ENCODE measurements at places on chromosomes 3 and 15. TPM values are rescaled to one million over a fixed set of nuclear protein-coding genes. Genes with fewer than 3 reads are reported as not detected.

Gene TMCO5A
- not detected for total RNA-seq

Gene TMOD3
- 44.2 TPM for total RNA-seq

GRCh38 chr3:190502946-190503345, 10.9 kb upstream of the IL1RAP start:
- DNase-seq = no peak

DNA sequence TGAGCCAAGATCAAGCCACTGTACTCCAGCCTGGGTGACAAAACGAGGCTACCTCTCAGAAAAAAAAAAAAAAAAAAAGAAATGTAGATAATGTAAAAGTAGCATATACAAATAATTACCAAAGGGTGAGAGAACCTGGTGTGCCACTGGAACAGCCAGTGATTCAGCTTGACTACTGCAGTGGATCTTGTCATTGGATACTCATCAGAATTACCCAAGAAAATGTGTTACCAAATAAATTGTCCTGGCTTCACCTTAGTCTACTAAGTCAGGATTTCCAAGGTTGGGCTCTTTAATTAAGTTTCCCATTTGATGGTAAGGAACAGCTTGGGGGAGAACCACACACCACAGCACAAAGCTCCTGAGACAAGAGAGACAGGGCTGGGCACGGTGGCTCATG, 1.5 kb downstream of the NICN1 start:
- DNase-seq = no peak

Gene FBXL22
- total RNA-seq = 13.3 TPM

- DNase-seq = peak; percentile 52
Observed at GRCh38 chr15:66707310-66708082, 5.5 kb downstream of the SMAD6 start.

- DNase-seq = no peak
Observed at GRCh38 chr15:52765785-52766184, 24.4 kb downstream of the ONECUT1 start.

- no peak for DNase-seq
Observed at GRCh38 chr15:50059203-50059772, 59.7 kb downstream of the ATP8B4 start.

DNA sequence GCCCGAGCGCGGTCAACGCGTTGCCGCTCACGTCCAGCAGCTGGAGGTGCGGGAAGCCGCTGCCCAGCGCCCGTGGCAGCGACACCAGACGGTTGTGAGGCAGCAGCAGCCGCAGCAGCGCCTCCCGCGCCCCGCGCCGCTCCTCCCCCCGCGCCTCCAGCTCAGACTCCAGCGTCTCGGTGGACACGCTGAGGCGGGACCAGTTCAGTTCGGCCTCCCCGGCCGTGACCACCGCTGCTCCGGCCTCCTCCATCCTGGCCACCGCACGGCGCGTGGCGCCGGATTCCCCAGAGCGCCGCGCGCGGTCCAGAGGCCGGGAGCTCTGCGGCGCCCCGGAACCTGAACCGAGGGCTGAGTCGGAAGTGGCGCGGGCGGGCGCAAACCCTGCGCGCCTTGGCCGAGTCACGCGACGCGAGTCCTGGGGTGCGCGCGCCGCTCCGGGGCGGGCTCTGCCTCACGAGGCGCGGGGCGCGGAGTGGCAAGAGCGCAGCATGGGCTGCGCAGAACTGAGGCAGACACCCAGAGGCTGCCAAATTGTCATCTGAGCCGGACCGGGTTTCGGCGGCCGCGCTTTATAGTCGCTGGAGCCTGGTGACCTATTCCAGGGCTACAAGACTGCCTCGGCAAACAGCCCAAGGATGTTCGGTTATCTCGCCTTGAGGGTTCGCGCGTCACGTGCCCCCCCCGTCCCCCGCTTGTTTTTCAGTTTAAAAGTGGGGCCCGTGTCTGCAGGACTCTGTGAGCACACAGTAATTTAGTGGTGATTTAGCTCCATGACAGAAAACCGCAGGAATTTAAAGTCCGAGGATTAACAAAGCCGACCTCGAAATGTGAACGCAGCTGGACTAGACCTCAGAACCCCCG, at the start of gene LRRC58:
TSS of gene LRRC58 (minus strand) at position 364 of the 864 bp plus-strand sequence. CDS start at position 253, 111 bp downstream.
- DNase-seq = peak; percentile 88

- DNase-seq = no peak
Observed at GRCh38 chr3:40848421-40848820, 323.7 kb downstream of the ZNF621 start.

- no peak for DNase-seq
Observed at GRCh38 chr15:66180531-66181097, 72.9 kb downstream of the MEGF11 start.

DNA sequence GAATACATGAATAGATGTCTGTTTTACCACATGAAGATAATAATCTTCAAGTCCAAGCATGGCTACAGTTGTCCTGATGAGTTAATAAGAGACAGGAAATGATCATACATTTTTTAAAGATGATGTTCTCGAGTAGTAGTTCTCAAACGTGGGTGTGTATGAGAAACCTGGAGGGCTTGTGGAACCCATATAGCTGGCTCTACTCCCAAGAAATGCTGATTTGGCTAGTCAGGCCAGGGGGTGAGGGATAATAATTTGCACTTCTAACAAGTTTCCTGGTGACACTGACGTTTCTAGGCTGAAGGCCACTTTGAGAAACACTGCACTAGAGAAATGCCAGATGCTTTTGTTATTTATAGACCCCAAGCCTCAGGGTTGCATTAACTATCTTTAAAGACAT, 37.0 kb downstream of the ROPN1B start:
- no peak for DNase-seq

- no peak for DNase-seq
Observed at GRCh38 chr3:60932643-60933042, 318.6 kb downstream of the FHIT start.

DNA sequence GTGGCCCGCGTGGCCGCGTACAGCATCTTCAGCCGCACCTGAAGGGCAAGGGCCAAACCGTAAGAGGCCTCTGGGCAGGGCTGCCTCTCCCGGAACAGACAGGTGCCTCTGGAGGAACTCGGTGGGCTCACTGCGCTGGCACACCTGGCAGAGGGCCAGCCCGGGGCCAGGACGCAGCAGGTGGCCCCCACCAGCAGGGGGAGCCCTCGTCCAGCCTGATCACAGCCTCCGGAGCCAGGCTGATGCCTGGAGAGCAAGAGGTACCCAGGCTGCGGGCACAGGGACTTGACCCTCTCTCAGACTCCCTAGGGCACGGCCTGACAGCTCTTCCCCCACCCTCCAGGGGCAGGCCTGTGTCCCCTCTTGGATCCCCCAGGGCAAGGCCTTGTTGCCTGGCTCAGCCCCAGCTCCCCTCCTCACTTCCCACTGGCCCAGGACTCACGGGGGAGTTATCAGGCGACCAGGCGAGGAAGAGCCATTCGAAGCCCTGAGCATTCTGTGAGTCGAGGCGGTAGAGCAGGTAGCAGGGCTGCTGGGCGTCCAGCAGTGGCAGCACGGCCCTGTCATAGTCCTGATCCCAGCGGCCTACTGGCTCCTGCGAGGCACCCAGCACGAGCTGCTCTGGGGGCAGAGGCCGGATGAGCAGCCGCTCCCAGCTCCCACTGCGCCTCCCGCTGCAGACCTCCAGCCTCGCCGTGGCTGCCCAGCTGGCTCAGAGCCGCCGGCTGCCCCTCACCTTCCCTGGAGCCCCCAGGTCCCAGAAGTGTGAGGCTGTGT, 6.2 kb upstream of the TLR9 start:
- peak; percentile 75 for DNase-seq

DNA sequence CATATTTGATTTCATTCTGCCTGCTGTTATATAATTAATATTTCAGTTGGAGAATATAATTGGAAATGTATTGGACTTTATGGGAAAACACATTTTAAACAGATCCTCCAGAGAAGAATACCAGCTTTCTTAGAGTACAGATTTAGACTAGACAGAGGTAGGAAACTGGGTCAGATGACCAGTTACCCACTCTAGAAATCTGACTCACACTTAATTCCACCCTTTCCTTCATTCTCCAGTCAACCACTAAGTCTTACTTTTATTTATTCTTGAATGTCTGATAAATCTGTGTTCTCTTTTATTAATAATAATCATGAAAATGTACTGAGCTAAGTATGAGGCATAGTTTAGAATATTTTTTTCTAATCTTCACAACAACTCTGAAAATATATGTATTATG, 110.7 kb downstream of the LRRC49 start:
- DNase-seq = no peak

Gene TMEM158
- total RNA-seq = 6.5 TPM

DNA sequence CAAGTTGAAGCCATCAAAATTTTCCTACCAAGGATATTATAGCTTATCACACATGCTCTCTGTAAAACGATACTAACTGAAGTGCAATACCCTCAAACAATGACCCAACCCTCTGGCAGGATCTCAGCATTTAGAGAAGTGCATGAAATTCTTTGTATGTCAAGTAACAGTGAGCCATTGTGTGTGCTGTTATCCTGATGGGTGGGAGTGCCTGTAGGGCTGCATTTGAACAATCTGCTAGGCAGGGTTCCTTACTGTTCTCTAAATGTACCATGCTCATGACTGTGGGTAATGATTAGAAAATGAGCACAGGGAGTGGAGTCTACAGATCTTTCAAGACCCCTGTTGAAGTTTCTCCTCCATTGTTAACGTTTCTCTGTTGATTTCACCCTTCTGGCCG, 398.1 kb downstream of the NSUN3 start:
- no peak for DNase-seq

DNA sequence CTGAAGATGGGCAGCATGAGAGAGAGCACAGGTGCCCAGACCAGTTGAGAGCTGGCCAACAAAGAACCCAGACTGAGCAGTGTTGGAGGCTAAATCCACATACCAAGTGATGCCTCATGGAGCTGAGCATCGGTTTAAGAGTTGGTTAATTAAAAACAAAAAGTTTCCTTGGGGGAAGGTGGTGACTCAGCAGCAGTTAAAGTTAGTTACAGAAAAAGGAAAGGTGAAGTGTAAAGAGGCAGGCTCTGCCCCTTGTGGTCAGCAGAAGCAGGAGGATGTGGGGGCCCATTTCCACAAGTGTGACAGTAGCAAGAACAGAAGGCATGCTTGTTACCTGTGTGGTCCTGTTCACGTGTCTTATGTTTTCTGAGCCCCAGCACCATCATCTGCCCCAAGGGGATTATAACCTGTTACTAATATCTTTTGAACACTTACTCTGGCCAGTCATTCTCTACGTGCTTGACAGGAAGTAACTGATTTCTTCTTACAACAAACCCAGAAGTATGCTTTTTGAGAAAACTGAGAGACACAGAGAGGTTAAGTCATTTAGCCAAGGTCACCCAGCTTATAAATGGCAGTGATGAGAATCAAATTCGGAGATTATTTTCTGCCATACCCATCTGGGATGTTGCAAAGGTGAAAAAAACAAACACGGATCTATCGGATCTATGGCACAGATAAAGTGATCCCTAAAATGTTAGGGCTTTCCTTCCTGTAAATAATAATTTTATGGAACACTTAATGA, 91.0 kb downstream of the EPHB1 start:
- no peak for DNase-seq

Gene FRMD4B
- 28.6 TPM for total RNA-seq

Gene C3orf22
- total RNA-seq = not detected

- no peak for DNase-seq
Observed at GRCh38 chr3:173479301-173479700, 81.8 kb downstream of the NLGN1 start.

Gene MASP1
- 16.4 TPM for total RNA-seq

DNA sequence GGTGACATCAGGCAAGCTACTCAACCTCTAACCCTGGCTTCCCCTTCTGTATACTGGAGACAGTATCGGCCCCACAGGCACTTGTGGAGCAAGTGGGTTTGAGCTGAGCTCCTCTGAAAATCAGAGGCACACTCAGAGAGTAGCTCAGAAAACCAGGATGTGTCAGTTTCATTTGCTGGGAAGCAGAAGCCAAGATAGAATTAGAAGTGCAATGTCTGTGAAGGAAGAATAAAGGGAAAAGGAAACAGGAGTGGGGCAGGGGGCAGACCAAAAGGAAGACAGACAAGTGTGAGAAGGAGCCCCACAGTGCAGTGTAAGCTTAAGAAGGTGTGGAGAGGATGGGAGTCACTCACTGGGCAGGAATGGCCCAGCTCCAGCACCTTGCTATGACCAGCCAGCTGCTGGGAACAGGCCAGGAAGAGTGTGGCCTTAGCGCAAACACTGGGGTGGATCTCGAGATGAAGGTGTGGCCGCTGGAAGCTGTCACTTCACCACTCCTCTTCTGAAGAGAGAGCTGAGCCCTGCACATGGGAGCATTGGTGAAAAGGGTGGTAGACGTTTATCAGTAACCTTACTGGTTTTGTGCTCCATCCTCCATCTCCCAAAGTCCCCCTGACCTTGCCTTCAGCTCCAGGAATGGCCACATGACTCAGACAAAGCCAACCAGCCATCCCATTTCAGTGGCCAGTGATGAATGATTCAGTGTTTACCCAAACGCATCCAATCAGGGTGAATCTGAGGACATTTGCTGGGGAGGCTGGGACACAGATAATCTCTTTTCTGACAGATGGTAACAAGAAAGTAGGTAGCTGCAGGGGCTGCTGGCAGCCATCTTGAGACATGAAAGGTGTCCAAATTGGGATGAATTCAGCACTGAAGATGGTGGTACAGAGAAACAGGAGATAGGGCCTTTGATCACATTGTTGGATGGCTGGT, 108.4 kb downstream of the SHQ1 start:
- no peak for DNase-seq

Gene SNX4
- total RNA-seq = 31.0 TPM

GRCh38 chr3:179956416-179956830, 80.3 kb downstream of the PEX5L start:
- DNase-seq = no peak

DNA sequence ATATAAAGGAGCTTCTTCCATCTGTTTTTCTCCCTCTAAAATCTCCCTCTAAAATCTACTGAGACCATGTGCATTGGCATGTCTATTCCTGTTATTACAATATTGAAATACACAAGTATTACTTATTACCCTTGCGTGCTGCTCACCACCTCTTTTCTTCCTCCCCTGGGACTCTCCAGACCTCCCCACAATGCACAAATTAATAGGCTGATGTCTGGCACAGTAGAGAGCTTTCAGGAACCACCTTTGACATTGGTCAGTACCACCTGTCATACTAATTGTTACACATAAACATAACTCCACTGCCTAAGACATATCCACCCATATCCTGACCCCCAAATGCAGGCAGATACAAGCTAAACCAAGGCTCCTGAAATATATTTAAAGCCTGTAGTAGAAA, 722.6 kb downstream of the FHIT start:
- DNase-seq = no peak

DNA sequence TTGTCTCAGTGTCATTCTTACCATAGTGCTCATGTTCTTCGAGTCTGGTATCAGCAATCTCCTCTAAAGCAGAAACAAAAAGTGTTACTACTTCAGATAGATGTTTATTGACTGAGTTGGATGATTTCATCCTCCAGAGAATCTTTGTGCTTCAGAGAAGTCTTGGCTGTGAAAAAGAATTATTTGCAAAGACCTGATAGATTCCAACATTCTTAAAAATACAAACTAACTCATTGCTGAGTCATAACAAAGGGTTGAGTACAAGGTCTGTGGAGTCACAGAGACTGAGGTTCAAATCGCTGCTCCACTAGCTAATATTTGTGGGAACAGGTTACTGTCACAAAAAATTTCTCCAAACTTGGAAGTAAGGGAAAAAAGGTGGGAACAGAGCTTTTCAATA, 9.0 kb upstream of the STRIT1 start:
- no peak for DNase-seq

Gene CAPN3
- 18.9 TPM for total RNA-seq

Gene SCAANT1
- not detected for total RNA-seq

- DNase-seq = no peak
Observed at GRCh38 chr3:136135039-136135802, 60.9 kb downstream of the MSL2 start.

Gene EFCAB12
- 0.26 TPM for total RNA-seq

- DNase-seq = peak; percentile 69
Observed at GRCh38 chr3:53375019-53375418, 27.7 kb upstream of the DCP1A start.

- no peak for DNase-seq
Observed at GRCh38 chr3:106750092-106750491, 627.1 kb upstream of the CCDC54 start.

Gene MOBP
- not detected for total RNA-seq

Gene TRPM1
- not detected for total RNA-seq

Data from ureter (tissue), 1 donor.